NCI-H2081 (cell line): ENCODE measurements at places on chromosomes 11 and 22.

DNA sequence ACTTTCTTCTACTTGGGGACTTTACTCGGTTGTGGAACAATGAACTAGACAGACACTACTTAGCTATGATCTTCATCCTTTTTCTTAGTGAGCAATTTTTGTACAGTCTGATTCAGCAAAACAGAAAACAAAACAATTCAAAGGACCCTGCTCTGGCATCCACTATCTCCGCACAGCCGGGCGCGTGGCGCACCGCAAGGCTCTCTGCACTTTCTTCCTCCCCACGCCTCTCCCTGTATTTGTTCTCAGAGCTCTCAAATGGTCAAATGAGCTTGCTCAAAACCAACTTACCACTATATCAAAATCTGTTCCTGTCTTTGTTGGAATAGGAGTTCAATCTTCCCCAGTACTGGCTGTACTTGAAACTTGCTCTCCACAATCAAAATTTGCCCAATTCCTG lies 7.4 kb downstream of the EEF1G start:
- DNase-seq = no peak

- DNase-seq = no peak
Measured at GRCh38 chr11:134558258-134558835, 146.3 kb upstream of the B3GAT1 start.

DNA sequence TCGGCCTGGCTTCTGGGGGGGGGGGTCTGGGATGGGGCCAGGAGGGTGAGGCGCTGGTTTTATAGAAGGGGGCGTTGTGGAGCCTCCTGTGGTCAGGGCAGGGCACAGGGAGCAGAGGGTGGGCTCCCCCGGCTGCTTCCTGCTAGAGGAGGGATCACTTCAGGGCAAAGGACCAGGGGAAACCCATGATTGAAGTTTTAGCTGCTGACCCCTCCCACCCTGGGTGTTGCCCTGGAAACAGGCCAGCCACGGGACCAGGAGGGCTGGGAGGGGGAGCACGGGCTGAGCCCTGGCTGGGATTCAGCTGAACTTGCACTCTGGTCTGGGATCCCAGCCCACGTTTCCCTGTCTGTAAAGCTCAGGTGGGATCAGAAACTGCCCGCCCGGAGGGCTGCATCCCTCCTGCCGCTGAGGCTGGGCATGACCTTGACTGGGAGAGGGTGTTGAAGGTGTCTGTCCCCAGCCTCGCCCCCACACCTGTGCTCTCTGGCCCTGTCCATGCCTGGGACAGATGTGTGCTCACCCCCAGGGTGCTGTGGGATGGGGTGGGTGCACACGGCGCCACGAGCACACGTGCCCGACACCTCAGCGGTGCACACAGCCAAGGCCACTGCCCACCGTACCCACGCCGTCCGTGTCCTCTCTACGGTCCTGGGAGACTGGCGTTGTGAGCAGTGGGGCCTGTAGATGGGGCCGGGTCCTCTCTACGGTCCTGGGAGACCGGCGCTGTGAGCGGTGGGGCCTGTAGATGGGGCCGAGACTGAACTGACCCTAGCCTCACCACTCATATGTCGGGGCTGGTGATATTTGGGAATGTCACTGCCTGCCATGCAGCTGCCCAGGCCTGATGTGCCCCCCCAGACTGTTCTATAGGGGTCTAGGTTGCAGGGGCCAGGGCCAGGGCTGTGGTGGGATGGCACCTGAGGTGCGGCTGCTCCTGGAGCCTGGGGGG lies 2.3 kb downstream of the TSPAN4 start:
- peak; percentile 33 for DNase-seq

- DNase-seq = no peak
Measured at GRCh38 chr22:36966851-36967540, 52.3 kb downstream of the TST start.

GRCh38 chr11:111120696-111121302 lies 124.7 kb upstream of the POU2AF2 start:
- no peak for DNase-seq

DNA sequence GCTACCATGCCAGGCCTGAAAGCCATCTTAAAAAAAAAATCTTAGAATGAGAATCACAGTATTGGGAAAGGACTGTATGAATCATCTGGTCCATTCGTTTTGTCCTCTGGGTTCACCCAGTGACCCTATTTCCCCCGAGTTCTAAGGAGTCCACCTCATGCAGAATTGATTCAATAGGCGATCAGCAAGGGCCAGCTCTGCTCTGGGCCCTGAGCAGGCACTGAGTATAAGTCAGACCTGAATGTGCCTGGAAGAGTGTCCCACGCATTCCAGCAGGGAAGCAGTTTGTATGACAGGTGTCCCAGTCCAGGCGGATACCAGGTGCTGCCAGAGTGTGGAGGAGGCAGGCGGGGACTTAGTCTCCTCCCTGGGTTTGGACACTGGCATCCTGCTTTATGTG lies 883 bp upstream of the HMOX1 start:
- no peak for DNase-seq

DNA sequence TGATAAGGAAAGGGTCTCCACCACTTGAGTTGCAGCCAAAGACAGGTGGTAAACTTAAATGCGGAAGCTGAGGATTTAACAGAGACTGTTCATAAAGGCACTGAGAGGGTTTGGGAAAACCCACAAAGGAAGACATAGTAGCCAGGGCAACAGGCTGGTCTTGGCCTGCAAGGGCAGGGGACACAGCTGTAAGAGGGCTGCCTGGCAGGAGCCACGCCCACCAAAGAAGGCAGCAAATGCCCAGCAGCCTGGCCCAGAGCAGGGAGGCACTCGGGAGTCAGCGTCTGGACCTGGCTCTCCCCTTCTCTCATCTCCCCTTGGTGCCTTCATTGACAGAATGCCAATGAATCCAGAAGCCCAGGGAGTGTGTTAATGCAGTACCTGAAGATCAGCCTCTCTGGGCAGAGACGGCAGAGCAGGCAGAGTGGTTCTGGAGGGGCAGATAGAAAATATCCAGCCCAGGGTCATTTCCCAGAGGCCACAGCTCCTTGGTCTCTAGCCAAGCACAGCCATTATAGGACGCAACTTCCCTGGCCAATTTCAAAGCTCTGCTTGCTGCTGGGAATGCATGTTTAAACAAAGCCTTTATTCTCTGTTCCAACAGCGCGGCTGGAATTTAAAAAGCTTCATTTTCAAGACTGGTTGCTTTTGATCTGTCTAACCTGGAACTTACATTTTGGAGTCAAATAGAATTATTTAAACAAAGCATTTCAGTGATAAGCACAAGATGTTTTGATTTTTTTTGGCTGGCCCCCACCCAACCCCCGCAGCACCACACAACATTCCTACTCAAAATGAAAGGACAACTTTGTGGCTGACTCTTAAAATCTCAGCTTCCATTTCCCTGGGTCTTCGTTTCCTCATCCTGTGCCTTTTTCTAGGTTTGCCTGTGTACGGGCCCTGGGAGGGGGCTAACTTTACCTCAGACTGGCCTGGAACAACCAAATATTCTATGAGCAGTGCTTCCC lies 125.6 kb upstream of the LMO1 start:
- no peak for DNase-seq

DNA sequence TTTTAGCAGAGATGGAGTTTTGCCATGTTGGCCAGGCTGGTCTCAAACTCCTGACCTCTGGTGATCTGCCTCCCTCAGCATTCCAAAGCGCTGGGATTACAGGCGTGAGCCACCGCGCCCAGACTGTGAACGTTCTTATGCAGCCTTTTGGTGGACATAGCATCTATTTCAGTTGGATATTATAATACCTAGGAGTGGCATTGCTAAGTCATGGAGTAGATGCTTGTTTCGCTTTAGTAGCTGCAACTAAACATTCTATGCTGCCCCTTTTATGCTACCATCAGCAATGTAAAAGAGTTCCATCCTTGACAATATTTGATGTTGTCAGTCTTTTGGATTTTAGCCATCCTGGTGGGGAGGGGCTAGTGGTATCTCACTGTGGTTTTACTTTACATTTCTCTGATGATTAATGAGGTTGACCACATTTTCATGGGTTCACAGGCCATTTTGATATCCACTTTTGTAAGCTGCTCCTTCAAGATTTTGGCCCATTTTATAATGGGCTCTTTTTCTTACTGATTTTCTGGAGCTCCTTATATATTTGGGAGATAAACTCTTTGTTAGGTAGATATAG lies 16.5 kb upstream of the APOBEC3A start:
- no peak for DNase-seq

- DNase-seq = no peak
Measured at GRCh38 chr11:36684840-36685801, 87.1 kb upstream of the RAG2 start.

- peak; percentile 52 for DNase-seq
Measured at GRCh38 chr11:65471447-65471891, 27.4 kb upstream of the MALAT1 start.

DNA sequence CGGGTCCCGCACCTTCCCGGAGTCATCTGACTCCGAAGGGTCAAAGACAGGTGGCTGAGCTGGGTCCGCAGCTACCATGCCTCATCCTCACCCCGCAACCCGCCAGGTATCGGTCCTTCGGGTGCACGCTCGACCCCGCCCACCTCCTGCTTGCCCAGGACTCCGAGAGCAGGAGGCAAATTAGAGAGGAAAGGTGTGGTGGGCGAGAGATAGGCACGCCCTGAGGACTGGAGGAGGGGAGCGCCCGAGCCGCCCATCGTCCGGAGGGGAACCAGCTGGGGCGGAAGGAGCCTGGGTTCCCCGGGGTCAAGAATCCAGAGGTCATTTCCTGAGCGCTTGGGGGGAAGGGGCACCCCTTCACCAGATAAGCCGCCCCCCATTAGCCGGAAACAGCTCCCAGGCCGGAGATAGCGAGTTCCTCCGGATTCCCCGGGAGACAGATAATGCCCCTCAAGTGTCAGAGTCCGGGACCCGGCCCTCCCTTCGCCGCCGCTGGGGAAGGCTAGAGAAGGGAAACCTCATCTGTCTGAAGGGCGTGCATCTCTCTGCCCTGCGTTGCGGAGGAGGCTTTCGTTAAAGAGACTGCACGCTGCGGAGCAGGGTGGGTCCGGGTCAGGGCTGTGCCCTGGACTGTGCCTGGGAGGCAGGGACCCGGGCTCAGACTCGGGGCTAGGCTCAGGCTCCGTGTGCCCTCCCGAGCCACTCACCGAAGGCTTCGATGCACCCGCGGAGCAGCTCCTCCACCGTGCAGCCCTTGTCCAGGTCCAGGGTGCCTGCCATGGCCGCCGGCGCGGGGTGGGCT lies 1.7 kb downstream of the RASGRP2 start:
- no peak for DNase-seq

DNA sequence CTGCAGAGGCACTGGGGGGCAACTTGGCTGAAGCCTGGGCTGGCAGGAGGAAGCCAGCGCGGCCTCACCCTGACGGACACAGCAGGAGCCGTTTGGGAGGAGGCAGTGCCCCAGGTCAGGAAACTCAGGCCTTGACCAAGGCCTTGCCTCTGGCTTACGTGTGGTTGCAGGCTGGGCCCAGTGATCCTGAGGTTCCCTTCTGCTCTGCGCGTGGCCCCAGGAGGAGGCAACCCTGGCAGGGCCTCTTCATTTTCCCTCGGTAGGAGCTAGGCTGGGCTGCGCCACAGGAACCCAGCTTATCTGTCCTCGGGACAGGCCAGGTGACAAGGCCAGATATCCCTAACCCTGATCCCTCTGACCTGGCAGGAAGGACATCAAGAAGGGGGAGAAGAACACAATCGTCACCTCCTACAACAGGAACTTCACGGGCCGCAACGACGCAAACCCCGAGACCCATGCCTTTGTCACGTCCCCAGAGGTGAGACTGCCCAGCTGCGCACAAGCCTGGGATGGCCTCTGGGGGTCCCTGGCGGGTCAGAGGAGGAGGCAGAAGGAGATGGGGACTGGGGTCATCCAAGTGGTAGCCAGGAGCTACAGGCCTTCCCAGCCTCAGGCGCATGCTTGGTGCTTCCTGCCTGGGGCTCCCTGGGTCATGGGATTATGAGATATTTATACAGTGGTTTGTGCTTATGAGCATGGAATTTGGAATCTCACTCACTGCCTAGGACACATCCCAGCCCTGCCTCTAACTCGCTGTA lies 20.6 kb downstream of the POLR3H start:
- DNase-seq = no peak

DNA sequence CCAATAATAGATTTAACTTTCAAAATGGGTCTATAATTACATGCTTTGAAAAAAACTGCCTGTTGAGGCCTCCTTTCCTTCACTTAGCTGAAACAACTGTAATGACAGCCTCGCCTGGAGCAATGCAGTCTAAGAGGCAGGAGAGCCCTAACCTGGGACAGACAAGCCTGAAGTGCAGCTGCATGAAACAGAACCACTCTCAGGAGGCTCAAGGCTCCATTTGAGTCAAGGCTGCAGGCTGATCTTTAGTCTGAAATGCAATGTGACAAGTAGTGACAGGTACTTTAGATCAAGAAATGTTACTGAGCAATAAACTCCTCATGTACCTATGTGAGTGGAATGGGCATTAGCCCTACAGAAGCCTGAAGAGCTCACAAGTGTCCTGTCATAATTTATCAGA lies 414.0 kb upstream of the LUZP2 start:
- DNase-seq = no peak

DNA sequence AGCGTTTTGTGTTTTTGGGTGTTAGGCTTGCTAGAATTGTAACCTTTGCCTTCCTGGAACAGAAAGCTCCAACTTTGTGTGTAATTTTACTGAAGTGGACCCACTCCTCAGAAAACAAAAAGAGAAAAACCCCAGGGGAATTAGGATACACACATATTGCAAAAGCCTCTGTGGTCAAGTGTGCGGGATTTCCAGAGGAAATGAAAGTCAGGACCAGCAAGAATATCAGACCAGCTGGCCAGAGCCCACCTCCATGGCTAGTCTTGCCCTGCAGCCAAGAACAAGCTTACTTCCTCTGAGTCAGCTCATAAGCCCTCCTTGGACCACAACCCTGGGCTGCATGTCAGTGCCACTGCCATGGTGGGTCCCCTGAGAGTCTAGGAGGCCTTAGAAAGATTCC lies 37.0 kb upstream of the FTH1 start:
- no peak for DNase-seq

DNA sequence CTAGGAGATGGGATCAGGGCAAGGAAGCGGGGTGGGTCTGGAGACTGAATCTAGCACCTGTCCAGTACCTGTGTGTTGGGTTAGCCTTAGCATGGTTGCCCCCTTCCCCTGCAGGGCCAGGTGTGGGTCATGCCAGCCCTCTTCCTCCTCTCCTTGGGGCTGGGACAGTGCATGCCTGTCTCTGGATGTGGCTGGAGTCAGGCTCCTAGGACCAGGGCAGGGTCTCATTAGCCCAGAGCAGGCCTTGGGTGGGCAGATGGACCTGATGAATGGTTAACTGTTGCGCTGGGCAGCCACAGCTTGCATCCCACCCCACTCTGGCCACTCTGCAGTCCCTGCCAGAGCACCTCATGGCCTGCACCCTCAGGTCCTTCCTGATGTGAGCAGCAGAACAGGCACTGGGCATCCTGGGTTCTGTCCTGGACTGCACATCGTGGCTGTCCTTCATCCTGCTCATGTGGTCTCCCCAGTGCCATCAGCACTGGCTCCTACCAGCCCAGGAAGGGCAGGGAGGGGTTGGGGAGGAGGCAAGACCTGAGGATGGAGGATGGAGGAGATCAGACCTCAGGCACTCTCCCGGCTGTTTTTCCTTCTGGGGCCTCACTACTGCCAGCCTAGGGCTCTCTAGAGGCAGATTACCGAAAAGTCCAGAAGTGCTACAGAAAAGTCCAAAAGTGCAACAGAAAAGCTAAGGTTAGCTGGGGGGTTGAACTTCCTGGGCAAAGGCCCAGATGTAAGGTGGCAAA lies 12.8 kb upstream of the CHRM1 start:
- DNase-seq = no peak

GRCh38 chr11:78290293-78291176 lies 101.8 kb downstream of the USP35 start:
- no peak for DNase-seq

- DNase-seq = no peak
Measured at GRCh38 chr11:133693110-133693509, 152.2 kb downstream of the SPATA19 start.
